ENCODE measurements at places on chromosomes 6 and 20. TPM values are rescaled to one million over a fixed set of nuclear protein-coding genes. Genes with fewer than 3 reads are reported as not detected.

- DNase-seq, result no peak
These were observed 2.9 kb upstream of the OLIG3 start for GRCh38 chr6:137496909-137497720.

DNA sequence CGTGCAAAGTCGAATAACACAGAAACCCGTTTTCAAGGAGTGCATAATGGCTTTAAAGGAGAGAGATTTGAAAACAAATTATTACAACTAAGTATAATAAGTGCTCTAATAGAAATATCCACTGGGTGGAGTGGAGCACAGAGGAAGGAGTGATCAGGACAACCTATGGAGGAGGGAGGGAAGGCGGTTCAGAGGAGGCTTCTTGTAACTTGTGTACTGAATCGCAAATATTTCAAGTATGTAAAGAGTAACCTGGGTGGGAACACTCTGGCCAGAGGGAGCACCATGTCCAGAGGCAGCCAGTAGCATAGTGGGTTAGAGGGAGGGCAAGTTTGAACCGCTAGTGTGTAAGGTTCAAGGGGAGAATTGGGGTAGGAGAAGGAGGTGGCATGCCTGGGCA lies 21.6 kb upstream of the TNFAIP3 start:
- DNase-seq, result peak; percentile 68

DNA sequence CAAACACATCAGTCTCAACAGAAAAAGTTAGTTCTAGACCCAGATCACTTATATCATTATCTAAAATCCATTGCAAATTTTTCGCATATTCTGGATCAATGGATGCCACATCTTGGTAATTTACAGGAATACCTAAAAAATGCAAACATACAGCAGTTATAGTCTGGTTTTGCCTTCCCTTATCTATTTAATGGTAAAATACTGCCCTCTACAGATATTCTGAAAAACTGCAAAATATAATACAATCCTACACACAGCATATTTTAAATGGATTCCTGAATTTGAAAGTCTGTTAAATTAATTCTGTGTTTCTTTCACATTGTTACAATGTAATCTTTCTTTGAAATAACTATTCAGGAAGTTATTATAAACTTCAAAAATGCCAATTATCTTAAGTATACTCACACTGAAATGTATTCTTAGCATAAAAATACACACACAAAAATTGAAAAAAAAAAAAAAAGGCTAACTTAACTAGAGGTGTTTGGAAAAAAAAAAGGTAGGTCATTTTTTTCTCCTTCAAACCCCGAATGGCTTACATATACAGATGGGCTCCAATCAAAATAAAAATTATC lies 88.4 kb downstream of the HACE1 start:
- peak; percentile 50 for DNase-seq

- DNase-seq, result peak; percentile 51
These were observed 12.2 kb downstream of the NCOA7 start for GRCh38 chr6:125802943-125803377.

GRCh38 chr6:7188492-7188891 lies 80.7 kb downstream of the RREB1 start:
- no peak for DNase-seq

- no peak for DNase-seq
These were observed 108.8 kb upstream of the PMEPA1 start for GRCh38 chr20:57818418-57819181.

DNA sequence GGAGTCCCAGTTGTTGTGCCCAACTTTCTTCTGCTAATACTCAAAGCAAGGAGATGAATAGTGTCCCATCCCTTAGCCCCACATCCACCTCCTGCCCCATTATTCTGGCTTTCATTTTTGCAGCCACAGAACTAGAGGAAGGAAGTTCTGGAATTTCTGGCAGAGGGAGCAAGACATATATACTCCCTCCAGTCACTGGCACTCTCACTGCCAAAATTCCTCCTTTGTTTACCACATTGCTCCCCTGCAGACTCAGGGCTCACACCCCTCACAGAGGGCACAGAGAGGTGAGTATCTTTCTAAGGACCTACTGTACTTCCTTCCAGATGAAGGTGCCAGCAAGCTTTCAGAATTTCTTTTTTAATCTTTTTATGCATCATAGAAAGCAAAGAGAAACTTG lies 168.0 kb upstream of the ID4 start:
- peak; percentile 85 for DNase-seq

DNA sequence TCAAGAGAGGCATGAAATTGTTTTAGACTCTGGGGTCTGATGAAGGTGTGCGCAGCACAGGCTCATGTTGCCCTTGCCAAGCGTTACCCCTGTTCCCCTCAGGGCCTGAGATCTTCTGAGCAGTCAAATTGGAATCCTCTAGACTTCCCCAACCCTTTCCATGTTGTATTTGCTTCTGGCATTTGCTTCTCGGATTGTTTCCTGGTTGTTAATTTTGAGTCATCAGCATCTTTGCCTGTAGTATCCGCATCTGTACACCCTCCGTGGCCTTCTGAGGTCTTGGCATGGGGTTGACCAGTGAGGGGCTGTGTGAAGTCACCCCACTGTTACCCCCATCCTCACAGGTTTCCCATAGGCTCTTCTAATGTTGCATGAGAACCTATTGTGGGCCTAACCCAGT lies 40.9 kb downstream of the SLC24A3 start:
- no peak for DNase-seq

- no peak for DNase-seq
These were observed 108.1 kb upstream of the RIPOR2 start for GRCh38 chr6:25043892-25044291.

DNA sequence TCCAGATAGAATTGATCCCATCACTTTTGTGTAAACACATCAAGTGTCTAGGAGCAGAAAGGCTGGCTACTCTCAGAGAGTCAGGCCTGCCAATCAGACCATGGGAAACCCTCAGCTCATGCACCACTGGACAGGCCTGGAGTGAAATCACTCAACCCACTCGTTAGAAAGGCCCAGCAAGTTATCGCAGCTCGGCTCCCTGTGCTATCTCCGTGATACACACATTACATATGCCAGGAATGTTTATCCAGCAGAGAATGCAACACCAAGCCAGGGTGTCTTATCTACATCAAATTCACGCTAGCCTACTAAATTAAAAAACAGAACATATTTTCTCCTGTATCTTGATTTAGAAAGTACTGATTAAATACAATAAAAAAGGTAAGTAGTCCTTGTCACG lies 232.4 kb upstream of the FOXQ1 start:
- DNase-seq, result no peak

- DNase-seq, result no peak
These were observed 84.8 kb upstream of the PLEKHG1 start for GRCh38 chr6:150514806-150515380.

- DNase-seq, result no peak
These were observed 111.2 kb downstream of the IRF4 start for GRCh38 chr6:502761-503160.

Gene SMLR1
- not detected for total RNA-seq

Gene BANF2
- total RNA-seq, result not detected

Gene RPRD1B
- total RNA-seq, result 36.0 TPM

Gene VGLL2
- total RNA-seq, result not detected

Gene ADRM1
- total RNA-seq, result 81.3 TPM

Gene GNL1
- total RNA-seq, result 41.1 TPM

Gene SRF
- 17.5 TPM for total RNA-seq

Gene BICRAL
- total RNA-seq, result 15.8 TPM

Gene ADGB
- total RNA-seq, result not detected

Gene NR2E1
- total RNA-seq, result not detected
